Activated CD4-positive, CD25-positive, alpha-beta regulatory T cell treated with anti-CD3 and anti-CD28 coated beads, Interleukin-2, amount 50 U/mL, for 16 hours (primary cell): ENCODE measurements at places on chromosomes 6 and 20.
A peak's percentile ranks its signal among the peaks of the same experiment; 100 is the strongest.

- DNase-seq, result no peak
Observed at GRCh38 chr6:52365866-52366540, 4.1 kb downstream of the PAQR8 start.

DNA sequence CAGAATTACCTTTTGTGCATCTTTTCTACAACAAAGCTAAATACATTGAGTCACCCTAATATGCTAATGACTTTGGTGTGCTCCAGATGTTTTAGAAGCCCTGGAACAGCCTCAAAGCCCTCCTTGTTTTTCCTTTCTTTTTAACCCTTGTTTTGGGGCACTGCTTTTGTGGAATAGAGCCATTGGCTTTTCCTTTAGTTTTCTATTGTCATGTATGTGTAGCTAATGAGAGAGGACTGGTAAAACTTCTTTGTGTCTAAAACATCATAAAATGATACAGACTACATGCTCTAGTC, 158.8 kb downstream of the JARID2 start:
- no peak for DNase-seq

DNA sequence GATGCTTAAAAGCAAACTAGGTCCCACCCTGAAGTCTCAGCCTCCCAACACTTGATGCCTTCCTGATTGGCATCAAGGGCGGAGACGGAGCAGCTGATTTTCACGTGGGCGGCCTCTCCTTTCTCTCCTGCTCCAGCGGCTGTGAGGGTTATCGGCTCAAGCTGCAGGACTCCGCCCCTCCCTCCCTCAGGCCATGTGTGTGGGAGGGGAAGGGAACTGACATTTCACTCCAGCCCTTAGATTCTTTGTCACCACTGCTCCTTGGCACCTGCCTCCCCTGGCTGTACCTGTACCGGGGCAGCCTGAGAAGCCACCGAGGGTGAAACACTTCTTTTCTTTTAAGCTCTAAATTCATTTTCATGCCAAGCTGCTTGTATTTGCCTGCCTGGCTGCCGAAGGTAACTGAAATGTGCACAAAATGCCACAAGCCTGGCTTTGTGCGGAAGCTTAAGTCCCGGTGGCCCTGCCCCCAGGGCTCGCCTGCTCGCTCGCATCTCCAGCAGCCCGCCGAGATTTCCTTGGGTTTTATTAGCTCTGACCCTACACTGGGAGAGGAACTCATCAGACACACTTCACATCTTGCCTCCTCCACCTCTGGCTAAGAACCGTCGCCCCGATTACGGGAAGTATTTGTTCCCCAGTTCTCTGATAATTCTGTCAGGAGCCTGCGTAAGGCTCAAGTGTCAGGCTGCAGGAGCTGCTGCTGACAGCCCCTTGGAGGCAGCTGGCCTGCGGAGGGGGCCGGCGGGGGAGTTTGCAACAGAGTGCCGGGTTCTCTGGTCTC, 9.6 kb upstream of the CPNE5 start:
- DNase-seq, result no peak

DNA sequence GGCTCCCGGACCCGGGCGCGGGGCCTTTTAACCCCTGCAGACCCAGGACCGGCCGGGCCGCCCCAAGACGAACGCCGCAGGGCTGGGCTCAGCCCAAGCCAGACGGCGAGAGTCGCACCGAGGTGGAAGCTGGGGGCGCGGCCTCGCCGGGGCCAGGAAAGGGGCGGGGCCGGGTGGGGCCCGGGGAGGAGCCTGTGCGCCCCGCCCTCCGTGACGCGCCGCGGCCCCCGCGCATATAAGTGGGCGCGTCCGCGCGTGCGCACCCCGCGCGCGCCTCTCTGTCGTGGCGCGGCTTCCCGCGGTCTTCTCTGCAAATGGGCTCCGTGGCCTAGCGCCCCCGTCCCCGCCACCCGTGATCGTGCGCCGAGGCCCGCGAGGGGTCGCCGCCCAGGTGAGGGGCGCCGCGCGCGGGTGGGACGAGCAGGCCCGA, at the start of gene PPDPF:
Gene PPDPF (plus strand): TSS at position 262 of the 430 bp plus-strand sequence. CDS start 544 bp downstream, outside the sequence.
- peak; percentile 73 for DNase-seq

DNA sequence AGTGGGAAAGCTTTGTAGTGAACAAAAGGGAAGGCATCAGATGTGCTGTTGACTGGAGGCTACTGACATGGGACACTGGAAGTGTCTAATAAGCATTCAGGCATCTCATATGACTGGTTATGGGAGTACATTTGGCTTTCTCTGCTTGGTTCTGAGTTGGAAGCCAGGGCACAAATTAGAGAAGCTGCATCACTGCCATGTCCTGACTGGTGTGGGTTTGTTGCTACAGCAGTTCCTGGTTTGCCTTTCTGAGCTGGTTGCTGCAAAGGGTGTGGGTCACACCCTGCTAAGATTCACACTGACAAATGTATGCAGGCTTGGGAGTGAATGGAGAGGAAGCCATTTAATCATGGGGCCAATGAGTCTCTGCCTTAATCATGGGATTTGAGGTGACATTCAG, 36.2 kb upstream of the NANP start:
- DNase-seq, result no peak

GRCh38 chr6:31768363-31769257, 6.2 kb downstream of the SAPCD1 start:
- DNase-seq, result no peak

- DNase-seq, result no peak
Observed at GRCh38 chr6:164694386-164694785, 615.0 kb downstream of the C6orf118 start.

- DNase-seq, result no peak
Observed at GRCh38 chr6:1231941-1232340, 80.0 kb upstream of the FOXQ1 start.

DNA sequence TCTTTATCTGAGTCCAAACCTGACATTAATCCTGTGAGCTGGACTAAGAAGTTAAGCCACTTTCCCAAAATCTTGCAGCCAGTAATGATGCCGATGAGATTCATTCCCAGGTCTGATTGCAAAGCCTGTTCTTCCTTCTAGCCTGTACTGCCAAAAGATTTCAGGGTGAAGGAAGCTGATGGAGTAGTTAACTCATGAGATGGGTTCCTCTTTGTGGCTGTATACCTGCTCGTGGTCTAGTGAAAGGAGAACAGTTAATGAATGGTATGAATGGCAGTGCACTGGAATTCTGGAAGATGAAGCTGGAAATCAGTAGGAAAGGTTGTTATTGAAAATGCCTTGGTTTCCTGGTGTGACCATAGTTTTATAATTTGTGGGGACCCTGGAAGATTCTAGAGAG, 112.0 kb downstream of the FYN start:
- no peak for DNase-seq

DNA sequence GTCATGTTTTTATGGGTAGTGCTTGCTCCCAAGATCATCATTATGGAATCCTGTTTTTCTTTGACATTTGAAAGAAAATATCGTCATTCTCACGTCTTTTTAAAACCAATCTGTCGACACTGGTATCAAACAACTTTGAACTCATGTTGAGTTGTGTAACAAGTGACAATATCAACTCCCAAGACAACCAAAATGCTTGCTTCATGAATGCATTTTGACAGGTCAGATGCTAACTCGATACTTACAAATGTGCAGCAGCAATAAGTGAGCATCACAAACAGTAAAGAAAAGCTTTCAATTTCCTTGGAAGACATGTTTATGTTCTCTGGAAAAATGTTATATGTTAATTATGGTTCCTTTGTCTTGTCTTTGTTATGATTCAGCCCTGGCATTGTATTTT, 125.9 kb downstream of the EPHA7 start:
- DNase-seq, result no peak

DNA sequence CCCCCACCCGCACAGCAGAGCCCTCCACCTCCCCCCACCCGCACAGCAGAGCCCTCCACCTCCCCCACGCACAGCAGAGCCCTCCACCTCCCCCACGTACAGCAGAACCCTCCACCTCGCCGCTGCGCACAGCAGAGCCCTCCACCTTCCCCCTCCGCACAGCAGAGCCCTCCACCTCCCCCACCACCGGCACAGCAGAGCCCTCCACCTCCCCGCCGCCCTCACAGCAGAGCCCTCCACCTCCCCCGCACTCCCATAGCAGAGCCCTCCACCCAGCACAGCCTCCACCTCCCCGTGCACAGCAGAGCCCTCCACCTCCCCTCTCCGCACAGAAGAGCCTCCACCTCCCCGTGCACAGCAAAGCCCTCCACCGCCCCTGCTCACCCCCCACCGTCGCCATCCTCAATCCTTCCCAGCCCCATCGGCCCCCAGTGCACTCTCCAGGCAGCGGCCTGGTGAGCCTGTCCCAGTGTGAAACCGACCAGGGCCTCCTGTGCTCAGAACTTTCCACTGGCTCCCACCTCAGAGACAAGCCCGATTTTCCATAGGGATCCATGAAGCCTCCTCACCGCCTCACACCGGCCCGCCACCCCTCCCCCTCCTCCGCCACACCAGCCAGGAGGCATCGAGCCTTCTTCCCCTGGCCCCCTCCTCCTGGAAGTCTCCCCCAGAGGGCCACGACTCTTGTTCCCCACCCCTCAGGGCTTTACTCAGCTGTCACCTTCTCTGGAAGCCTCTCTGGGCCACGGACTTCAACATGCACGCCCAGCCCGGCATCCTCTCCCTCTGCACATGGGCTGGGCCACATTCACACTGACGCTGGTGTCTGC, 347.1 kb downstream of the ZFAND3 start:
- no peak for DNase-seq

- no peak for DNase-seq
Observed at GRCh38 chr6:11571073-11571472, 33.5 kb downstream of the TMEM170B start.

DNA sequence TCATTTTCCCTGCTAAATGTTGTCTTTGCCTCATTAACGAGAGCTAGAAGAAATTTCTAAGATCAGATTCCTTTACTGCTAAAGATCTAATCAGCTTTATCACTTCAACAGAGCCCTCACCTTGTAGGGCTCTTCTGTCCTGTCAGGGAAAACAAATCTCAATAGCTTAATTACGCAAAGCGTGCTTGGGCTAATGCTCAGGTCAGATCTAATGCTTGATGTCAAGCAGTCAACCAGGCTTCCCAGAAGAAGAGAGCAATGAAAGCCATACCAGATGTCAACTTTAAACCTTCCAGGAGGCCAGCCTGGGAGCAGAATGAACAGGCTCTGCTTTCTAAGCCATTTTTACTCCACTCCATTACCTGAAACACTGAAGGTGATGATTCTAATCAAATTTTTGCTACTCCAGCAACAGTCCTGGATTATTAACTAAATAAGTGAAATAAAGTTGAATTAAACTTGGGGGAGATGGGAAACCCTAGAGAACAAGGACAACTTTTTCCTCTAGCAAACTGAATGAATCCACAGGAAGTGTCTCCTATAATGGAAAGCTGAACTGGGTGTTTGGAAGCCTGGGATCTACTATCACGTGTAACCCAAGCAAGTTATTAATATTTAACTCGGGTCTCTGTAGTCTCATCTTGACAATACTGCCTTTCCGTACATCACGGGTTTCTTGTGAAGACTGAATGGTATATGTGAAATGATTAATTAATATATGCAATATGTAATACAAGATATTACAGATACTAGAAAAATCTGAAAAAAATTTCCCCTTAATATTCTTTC, 273.7 kb downstream of the PTPRK start:
- DNase-seq, result no peak

DNA sequence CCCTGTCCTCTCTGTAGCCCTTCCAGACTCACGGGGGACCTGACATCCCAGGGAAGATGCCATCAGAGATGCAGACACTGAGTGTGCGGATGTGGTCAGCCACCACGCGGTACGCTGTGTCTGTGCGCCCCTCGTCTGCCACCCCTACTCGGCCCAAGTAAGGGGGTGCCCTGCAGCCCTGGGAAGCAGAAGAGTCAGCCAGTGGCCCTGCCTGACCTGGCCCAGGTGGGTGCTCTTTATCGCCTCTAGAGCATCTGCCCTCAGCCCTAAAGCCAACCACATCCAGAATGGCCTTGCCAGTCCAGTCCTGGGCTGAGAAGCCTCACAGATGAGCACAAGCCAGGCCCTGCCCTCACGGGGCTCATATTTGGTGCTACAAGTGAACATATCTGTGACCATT, 5.9 kb downstream of the AARS2 start:
- DNase-seq, result no peak

DNA sequence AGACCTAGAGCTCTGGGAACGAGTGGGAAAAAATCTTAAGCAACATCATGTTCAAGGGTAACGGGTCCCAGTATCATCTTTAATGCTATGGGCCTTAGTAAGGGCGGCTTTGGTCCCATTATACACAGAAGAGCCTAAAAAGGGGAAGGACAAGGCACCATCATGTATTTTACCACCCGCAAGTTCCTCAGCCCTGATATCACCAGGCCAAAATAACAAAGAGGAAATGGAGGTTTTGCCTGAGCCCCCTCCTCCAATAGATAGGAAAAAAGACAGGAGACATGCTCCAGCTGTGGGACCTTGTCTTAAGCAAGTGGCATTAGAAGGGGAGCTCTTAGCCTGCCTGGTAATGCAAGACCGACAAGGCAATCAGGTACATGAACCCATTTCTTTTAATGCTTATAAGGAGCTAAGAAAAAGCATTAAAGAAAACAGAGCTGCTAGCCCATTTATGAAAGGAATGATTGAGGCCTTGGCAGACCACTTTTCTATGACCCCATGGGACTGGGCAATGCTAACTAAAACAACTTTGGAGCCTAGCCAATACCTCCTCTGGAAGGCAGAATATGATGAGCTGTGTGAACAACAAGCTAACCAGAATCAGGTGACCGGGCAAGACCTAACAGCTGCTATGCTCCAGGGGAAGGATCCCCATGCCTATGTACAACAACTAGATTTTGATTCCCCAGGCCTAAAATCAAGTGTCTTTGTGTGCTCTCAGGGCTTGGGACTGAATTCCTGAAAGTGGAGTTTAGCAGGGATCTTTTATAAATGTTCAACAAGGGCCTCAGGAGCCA, 23.2 kb downstream of the HLA-DPA1 start:
- no peak for DNase-seq

DNA sequence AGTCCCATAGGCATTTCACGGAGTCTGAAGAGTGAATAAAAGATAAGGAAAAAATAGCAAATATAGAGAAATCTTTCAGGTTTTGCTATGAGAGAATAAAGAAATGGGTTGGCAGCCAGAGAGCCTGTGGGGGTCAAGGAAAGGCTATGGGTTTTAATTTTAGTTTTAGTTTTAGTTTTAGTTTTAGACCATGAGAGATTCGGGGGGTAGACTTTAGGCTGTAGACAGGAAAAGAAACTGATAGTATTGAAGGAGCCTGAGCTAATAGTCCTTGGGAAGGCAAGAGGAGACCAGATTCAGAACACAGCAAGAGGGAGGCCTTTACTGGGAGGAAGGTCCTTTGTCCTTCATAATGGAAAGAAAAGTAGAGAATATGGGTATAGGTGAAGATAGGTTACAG, 19.3 kb downstream of the DOP1A start:
- DNase-seq, result no peak

DNA sequence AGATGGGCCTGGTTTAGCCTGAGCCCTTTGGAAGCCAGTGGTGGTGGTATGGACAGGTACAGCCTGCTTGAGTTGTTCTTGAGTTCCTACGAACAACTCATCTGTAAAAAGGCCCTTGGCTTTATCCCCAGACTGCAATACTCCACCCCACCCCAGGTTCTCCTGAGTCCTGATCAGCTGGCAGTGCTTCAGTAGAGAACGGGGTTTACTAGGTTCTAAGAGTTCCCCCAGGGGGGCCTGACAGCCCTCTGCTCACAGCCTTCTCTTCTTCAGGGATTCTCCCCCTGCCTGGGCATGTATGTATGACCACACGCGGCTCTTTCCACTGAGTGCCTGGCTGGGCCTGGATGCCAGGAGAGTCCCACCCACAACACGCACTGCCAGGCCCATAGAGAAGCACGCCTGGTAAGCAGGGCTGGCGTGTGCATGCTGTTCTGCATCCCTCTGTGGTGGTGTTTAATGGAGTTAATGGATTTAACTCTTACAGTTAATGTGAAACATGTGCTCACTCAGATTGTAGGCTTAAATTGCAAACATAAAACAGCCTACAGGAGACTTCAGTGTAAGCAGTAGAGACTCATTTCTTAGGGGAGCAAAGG, 44.3 kb upstream of the SLC4A11 start:
- no peak for DNase-seq
